ENCODE measurements at places on chromosomes 16 and 17.

- DNase-seq, result no peak
Measured at GRCh38 chr16:88005968-88006367, 54.7 kb downstream of the BANP start.

DNA sequence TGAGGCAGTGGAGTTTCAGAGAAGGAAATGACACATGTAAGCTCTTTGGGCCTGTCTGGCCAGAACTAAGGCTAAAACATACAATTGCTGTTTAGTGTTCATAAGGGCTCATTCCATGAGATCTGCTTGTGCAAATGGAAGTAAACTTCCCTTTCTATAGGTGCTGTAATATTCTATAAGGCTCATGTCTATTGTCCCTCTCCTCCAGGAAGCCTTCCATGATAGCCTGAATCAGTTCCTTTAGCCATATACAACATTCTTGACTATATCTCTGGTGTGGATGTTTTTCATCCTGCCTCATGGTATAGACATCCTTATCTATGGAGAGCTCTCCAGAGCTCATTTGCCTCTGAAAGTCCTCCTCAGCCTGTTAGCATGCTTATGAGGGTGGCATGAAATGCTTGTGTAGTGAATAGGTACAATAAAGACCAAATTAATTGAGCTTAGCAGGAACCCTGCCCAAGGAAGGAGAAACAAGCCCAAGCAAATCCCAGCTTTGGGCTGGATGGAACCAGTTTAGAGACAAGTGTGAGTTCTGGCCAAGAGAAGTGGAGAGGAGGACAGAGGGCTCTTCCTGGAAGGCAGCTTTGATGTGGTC is 1.6 kb upstream of the ETV4 start:
- no peak for DNase-seq

DNA sequence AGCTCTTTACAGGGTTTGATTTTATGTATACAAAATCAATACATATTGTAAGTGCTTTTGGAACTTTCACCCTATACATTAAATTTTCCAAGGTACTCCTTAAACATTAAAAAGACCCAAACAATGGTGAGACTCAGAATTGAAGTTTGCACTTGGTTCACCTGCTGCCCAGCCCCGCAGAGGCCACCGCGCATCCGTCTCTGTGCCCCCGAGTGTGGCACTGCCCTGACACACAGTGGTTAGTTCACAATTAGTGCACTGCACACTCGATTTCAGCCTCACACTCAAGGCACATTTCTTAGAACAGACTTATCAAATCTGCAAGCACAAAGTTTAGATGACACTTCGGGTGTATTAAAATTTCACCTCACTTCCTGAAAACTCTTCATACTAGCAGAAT is 38.3 kb downstream of the USP7 start:
- DNase-seq, result no peak

- peak; percentile 95 for DNase-seq
Measured at GRCh38 chr17:2416010-2416734, 15.3 kb upstream of the MNT start.

GRCh38 chr16:25126820-25127232 is 15.3 kb downstream of the LCMT1 start:
- no peak for DNase-seq

DNA sequence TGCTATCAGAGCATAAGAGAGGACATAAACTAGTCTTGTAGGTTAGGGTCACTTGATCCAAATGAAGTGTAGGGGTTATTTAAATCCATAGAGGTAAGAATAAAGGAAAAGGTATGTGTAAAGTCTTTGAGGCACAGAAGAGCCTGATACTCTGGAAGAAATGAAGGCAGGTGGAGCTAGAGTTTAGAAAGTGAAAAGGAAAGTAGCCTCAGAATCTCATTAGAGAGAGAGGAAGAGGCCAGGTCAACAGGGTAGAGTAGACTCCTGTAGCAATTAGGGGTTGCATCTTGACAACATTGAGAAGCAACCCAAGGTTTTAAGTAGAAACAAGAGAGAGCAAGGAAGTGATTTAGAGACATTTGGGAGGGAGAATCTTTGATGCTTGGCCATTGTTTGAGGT is 235.2 kb upstream of the SOX9 start:
- no peak for DNase-seq

DNA sequence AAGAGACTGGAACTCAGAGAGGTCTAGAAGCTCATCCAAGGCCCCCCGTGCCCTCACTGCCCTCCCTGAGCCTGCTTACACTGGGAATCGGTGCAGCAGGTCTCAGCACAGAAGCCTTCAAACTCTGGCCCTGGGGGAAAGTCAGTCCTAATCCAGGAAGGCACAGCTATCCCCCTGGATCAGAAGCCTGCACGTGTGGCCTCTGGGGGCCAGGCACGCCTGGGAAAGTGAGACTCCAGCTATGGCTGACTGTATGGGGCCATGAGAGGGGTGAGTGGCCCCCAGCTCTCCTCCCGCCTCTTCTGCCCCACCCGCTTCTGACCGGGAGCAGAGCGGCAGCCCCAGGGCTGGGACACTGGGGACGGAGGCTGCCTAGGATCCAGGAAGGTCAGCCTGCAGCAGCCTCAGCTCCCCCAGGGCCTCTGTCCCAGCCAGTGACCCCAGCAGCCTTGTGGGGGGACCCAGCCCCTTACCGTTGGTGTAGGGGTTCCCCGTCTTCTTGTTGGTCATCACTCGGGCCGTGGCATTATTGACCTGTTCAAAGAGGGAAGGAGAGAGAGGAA is 26.6 kb downstream of the ENGASE start:
- DNase-seq, result no peak

DNA sequence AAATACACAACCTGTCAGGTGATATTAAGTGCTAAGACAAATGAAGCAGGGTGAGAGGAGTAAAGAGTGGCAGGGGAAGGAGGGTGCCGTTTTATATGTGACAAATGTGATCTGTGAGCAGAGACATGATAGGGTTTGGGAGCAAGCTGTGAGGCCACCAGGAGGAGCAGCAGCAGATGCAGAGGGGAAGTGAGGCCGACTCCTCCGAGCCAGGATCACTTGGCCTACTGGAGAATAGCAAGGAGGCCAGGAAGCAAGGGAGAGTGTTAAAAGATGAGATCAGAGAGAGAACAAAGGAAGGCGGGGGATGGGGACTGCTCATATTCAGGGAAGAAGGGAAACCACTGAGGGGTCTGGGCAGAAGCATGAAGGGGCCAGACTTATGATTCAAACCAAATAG is 129.4 kb downstream of the TANGO6 start:
- no peak for DNase-seq

DNA sequence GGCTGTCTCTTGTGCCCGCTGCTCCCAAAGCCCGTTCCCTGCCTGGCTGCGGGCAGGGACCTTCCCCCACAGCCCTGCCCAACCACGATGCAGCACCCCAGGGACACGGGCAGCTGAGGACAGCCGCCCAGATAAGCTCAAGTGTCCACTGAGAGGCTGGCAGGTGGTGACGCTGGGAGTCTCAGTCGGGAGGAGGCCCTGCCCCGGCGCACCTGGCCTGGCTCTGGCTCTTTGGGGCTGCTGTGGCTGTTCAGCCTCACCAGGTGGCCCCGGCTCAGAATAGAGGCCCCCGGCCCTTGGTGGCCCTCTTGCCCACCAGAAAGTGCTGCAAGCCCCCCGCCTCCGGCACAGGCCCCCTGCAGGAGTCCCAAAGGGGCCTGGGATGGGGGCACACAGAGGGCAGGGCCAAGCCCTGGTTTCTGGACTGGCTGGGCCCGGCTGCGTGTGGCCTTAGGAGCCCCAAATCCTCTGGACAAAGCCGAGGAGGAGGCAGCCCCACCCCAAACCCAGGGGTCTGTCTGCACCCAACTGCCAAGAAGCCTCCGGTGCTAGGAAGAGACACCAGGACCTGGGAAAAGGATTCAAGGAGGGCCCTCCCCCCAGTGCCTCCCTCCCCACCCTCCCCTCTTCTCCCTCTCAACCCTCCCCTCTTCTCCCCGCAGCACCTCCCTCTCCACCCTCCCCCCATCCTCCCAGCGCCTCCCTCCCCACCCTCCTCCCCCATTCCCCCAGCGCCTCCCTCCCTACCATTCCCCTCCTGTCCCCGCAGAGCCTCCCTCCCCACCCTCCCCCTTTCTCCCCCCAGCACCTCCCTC is 5.3 kb downstream of the NTHL1 start:
- DNase-seq, result peak; percentile 67

DNA sequence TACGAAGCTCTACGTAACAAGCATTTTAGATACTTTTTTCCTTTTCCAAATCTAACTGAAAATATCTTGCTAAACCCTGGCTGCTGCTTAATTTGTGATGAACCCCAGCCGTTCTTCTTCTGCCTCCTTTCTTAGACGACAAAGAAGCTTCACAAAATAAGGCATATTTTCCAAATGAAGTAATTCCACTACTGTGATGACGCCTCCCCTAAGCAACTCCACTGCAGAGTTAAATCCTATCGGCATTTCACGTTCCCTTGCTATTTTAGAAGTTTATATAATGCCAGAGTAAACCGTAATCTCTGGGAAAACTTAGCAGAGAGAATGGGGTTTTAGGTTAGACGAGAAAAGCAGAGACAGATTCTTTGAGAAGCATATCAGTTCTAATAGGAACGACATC is 683.1 kb upstream of the SALL1 start:
- DNase-seq, result no peak

DNA sequence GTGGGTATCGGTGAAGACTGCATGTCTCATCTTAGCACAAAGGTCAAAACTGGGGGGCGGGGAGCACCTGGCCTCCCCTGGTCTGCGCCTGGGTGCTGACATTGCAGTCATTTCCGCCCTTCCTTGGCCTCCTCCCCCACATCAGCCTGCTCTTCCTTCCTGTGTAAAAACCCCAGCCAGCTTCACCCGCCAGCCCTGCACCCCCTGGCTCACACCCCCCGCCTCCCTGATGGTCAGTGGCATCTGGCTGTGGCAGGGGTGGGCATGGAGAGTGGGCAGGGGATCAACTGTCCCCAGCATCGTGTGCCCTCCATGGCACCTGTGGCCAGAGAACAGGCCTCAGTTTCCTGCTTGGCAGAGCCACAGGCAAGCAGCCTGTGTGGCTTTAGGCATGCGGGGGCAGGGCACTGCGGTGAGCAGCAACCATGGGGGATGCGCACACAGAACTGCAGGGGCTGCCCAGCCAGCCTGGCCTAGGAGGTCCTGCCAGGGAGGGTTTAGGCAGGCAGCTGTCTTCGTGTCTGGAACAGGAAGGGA is 26.5 kb upstream of the LASP1NB start:
- DNase-seq, result no peak

DNA sequence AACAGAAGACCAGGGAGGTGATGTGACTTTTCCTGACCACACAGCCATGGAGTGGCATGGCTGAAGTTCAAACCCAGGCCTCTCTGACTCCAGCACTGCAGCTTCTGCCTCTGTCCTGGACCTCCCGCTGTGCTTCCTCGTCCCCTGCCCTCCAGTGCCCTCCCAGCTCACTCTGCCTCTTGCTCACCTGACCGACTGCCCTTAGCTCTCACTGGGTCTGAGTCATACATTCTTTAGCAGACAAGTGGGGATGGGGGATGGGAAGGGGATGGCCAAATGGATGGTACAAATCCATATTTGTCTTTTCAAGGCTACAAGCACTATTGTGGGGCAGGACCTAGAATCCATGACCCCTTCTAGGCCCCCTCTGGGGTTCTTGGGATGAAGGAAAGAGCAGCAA is 33.0 kb downstream of the PITPNM3 start:
- no peak for DNase-seq

GRCh38 chr16:7026639-7027038 is 306.0 kb upstream of the RBFOX1 start:
- DNase-seq, result no peak

DNA sequence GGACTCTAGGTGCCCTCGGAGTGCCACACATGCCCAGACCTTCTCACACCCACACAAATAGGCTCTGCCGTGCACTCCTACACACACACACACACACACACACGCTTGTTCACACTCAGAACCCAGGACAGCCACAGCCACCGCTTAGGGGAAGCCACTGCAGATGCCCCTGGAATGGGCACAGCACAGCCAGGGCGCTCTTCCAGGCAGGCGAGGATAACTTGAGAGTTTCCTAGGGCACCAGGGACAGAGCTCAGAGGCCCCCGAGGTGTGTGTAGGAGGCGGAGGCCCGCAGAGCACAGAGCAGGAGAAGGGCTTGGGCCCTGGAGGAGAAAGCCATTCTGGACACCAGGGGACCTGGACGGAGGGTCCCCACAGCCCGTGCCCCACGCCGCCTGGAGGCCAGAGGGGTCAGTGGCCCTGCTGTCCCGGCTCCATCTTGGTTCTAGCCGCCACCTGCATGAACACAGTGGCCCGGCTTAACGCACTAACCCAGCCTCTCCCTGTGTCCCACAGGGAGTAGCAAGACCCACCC is 21.0 kb downstream of the TRARG1 start:
- no peak for DNase-seq

DNA sequence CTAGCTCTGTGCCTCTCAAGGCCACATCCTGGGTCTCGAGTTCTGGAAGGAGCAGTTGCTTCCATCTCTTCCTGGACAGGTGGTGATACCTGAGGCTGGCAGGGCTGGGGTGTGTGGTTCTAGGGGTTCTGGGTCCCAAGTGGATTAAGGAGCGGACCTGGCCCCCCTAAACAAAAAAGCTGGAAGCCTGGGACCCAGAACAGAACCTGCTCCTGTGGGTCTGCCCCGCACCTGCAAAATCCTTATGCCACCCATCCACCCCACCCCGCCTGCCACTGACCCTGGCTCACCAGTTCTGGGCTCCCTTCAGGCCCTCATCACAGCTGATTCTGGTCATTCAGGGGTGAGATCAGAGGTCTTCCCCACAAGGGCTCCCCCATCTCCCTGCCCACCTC is 44.8 kb downstream of the ADCY7 start:
- DNase-seq, result no peak

GRCh38 chr16:26802965-26803364 is 263.8 kb upstream of the C16orf82 start:
- DNase-seq, result no peak

Data from ovary (tissue), 10 donors.